ENCODE measurements at places on chromosomes 1 and 21.

- peak; percentile 93 for DNase-seq
These were observed 12.4 kb downstream of the RNF220 start for GRCh38 chr1:44417351-44418021.

DNA sequence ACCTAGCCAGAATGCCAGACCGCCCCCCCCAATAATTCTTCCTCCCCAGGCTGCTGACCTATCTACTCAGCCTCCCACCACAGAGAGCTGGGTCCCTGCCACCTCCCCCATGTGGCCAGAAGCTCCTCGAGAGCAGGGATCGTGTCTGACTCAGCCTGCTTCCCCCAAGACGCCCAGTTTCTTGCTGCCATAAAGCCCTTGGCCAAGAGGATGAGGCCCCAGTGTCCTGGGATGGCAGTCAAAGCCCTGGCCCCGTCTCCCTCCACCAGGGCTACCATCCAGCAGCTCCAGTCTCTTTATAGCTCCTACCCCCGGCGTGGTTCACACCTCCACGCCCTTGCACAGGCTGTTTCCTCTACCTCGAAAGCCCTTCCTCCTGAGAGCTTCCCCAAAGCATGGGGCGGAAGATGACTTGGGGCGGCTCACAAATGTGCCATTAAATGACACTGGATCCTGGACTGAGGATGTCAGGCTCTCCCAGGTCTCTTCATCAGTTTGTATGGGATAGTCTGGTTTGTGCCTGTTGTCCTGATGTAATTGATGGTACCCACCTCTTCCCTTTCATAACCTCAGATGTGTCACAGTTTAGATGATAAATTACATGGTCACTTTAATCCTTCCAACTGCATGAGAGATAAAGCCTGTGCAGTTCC is 13.2 kb downstream of the ADGRB2 start:
- no peak for DNase-seq

DNA sequence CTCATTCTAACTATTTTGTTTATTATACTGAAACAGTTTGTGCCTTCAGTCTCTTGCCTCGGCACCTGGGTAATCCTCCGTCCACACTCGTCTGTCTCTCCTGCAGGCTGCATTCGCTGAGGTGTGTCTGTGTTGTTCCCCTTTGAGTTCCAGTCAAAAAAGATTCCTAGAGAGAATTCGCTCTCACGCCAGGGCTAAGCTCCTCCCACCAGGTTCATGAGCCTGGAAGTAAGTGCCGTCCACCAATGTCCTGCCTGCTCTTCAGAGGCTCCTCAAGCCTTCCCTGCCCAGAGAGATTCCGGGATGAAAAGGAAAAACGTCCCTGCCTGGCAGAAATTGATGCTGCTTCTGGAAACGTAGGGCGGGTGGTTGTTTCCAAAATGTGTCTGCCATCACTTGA is 12.9 kb downstream of the KIAA2013 start:
- no peak for DNase-seq

DNA sequence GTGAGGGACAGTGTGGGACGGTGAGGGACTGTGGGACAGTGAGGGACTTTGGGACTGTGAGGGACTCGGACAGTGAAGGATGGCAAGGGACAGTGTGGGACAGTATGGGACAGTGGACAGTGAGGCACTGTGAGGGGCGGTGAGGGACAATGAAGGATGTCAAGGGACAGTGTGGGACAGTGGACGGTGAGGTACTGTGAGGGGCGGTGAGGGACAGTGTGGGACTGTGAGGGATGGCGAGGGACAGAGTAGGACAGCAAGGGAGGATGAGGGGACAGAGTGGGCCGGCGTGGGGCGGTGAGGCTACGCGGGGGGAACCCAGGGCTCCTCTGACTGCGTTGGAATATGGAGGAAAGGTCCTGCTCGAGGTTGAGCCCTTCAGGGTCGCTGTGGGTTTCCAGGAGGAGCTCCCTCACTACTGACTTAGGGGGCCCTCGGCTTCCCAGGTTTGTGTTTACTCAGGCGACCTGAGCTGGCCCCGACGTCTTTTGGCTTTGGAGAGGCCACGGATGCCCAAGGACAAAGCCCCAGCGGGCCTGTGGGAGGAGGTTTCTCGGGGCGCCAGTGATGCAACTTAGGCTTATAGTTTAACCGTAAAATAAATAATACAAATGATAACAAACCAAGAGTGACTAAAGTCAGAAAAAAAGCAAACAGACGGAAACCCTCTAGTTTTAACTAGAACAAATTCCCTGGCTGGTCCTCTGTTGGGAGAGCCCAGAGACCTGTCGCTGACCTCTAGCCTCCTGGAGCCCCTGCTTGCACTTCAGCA is 1.1 kb upstream of the ERRFI1 start:
- DNase-seq, result no peak

DNA sequence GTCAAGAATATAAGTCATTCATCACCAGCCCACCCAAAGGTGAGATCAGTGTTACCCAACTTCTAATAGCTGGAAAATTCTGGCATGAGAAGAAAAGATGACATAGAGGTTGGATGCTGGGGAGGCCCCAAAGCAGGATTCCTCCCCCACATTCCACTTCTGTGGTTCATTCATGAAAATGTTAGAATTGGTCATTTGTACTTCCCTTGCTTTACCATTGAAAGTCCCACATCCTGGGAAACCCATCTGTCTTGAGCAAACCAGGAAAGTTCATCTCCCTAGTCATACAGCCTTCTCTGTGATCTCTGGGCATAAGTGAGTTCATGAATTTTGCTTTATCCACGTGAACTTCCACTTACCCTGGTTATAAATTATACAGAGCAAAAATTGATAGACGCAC is 66.8 kb downstream of the SERINC2 start:
- DNase-seq, result no peak
